SJSA1 (cell line): ENCODE measurements at places on chromosomes 11 and 22.

- peak; percentile 2 for DNase-seq
These were observed 39.7 kb upstream of the MMP12 start for GRCh38 chr11:102914238-102915043.

DNA sequence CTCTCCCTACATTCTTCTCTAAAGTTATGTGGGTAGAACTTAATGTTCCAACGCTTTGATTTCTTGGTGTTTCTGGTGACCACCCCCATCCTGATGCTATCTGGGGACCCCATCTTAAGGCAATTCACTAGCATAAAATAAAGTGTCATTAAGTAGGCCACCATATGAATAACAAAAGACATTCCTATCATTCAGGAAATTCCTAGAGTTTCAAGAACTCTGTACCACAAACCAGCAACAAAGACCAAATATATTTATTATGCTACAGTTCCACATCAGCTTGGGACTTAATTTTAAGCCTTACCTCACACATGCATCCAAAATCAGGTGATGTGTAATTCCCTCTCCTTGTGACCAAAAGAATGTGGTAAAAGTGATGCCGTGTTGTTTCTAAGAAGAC lies 254.6 kb upstream of the LRRC4C start:
- peak; percentile 46 for DNase-seq

- no peak for DNase-seq
These were observed 82.5 kb downstream of the C22orf31 start for GRCh38 chr22:28978863-28979796.

GRCh38 chr11:3052109-3052479 lies 5.1 kb downstream of the CARS1 start:
- no peak for DNase-seq

GRCh38 chr11:111978028-111978771 lies 41.1 kb downstream of the DIXDC1 start:
- DNase-seq, result peak; percentile 48

GRCh38 chr11:114273071-114273470 lies 23.1 kb upstream of the NNMT start:
- no peak for DNase-seq

DNA sequence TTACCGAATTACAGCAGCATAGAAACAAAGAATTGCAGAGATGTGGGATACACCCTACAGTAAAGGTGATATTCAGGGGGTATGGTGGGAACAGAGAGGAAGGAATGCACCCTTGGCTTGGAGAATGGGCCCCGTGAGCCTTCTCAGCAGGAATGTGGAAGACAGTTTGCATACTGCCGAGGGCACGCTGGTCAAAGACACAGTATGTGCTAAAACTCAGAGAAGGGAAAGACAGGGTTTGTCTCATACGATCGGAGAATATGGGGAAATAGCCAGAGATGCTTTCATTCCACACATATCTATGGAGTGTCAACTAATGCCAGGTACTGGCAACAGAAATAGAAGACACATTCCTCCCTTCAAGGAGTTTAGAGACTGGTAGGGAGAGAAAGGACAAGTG lies 36.9 kb downstream of the UBASH3B start:
- DNase-seq, result no peak
